ENCODE measurements at places on chromosomes 5 and 9.

- DNase-seq: no peak
These were observed 70.0 kb downstream of the AMBP start for GRCh38 chr9:114007991-114008666.

DNA sequence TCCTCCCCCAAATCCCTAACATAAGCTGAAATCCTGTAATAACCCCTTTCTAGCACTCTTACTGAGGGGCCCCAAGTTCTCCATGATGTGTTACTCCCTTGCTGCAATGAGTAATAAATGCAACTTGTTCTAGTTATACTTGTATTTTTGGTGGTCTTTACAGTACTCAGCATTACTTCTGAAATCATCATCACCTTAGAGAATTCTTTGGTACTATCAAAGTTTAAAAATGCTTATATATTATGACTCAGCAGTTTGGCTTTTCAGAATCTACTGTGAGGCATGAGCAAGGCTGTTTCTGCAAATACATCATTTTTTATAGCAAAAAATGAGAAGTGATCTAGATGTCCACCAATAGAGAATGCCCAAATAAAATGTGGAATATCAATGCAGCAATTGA is 20.7 kb upstream of the ROPN1L start:
- no peak for DNase-seq

GRCh38 chr5:151098768-151099121 is 17.9 kb upstream of the TNIP1 start:
- DNase-seq: no peak

GRCh38 chr5:23257656-23258055 is 249.8 kb upstream of the PRDM9 start:
- no peak for DNase-seq

- no peak for DNase-seq
These were observed 28.2 kb downstream of the PLCXD3 start for GRCh38 chr5:41482173-41482572.
